Fibroblast of skin of left biceps (primary cell): ENCODE measurements at places on chromosomes 5 and 9.
A peak's percentile ranks its signal among the peaks of the same experiment; 100 is the strongest.

- no peak for DNase-seq
These were observed 379.6 kb upstream of the PRR16 start for GRCh38 chr5:120084543-120084870.

DNA sequence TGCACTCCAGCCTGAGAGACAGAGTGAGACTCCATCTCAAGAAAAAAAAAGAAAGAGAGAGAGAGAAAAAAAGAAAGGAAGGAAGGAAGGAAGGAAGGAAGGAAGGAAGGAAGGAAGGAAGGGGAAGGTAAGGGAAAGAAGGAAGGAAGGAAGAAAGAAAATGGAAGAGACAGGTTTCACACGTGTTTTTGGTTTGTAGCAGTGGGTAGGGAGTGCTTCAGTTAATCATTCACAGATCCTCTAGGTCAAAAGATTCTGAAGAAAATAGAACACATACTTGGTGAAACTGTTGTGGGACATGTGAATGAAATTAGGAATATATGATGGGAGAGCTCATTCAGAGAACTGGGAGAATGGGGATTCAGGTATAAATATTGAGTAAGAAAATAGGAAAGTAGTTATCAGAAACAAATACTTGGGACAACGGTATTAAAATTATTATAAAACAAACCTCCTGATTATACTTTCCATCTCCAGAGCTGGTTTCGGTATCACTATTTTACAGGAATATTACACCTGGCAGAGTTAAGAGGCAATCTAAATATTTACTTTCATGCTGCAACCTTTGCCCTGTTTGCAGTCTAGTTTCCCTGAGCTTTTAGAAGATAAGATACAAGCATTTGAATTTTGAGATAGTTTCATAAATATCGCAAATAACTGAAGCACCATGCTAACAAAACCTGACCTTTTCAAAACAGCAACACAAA, 37.2 kb downstream of the MARVELD2 start:
- DNase-seq: no peak

DNA sequence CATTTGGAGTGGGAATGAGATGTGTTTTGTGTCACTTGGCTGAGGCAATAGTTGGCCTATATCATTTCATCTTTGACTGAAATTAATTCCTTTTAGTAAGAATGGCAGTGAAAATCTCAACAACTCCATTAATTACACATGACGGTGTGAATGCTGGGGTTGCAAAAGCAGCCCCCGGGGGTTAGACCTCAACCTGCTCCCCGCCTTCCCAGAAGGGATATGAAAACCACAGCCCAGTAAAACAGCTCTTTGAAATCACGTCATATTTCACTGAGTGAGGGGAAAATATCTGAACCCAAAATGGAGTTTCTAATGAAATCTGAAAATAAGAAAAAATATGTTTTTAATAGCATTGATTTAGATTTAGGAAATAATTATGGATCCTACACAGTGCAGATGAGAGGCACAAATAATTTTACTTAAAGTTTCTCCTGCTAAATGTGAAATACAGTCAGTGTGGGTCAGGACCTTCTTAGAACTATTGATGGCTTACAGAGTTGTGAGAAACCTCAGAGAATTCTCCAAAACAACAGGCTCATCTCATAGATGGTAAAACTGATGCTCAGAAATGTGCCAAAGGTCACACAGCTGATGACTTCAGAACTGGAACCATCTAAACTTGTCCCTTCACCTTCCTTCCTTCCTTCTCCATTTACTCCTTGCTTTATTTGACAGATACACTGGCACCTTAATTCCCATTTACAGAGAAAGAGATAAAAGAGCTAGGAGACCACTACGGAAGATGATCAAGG, 96.5 kb downstream of the SPOCK1 start:
- no peak for DNase-seq

DNA sequence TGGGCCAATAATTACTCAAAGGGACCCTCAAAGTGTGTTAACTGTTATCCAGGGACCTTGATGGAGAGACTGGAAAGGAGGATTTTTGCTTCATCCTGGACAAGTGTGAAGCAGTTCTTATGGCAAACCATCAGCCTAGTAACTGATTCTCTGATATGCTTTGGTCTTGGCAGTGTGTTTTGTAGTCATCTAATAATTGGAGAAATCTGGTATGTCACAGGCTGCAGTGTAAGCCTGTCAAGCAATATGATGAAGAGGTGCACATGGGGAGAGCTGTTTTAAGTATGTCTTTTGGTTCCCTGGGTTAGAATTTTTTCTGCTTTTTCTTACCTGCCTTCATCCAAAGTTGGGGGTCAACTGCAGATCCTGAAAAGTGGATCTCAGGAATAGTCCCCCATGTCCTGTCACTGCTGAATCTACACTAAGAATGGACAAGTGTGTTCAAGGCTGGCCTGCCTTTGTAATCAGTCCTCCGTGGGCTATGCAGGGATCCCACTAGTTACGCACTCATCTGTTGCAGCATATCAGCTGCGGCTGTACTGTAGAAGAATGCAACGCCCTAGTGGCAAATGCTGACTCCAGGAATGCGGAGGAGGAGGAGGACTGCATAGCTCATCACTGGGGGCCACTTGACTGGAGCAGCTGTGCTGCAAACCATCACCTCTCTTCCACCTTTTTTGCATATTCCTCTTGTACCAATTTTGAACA, 1.9 kb downstream of the SPTAN1 start:
- peak; percentile 67 for DNase-seq

DNA sequence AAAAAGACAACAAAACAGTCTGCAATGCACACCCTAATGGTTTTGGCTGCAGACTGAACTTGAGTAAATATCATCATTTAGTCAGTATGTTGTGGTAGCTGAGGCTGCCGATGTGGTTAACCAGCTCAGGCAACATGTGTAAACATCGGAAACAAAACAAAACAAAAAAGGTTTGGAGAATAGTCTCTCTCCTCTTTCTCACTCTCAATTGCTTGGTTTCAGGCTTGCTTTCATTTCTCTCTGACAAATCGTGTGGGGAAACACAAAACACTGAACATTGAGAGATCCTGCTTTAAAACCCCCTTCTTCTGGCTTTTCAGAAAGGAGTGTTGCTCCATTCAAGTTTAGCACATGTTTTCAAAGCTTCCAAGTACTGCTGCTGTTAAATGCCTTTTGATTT, 453.3 kb downstream of the BNC2 start:
- peak; percentile 59 for DNase-seq

- DNase-seq: no peak
These were observed 33.8 kb downstream of the DMRT1 start for GRCh38 chr9:875119-875962.

GRCh38 chr9:26882154-26882553, 10.4 kb downstream of the CAAP1 start:
- no peak for DNase-seq

DNA sequence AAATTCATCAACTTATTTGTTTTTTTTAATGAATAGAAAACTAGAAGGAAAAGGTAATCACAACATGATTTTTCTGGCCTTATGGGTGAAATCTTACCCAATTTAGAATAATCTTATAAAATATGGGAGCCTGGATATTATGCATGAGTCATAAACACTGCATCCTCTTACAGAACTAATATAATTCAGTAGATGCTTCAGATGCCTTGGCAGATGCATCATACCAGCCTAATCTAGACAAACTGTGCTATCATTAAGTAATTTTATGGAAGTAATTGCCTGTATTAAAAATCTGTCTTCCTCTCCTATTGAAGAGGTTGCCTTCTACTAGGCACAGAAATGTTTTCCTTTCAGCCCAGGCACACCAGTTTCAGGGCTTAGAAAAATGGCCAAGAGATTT, 2384.6 kb upstream of the WWC1 start:
- DNase-seq: no peak

DNA sequence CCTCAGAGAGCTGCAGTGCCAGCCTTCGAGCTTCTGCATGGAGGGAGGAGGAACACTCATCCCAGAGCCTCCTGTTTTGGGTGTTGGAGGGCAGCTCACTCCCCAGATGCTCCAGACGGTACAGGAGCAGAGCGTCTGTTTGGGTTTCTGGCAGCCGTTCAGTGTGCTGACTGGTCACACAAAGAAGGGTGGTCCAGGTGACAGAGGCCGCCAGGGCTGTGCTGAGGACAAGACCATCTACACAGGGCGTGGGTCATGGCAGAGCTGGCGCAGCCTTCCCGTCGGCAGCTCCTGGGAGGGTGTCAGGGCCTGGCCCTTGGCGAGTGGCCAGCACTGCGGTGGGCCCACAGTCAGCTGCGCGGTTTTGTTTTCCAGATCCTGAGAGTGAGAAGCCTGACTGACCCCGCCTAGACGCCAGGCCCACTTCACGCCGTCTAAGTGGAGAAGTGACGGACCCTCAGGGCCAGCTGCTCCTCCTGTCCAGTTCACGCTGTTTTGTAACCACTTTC, 131.4 kb upstream of the FAM120A start:
- no peak for DNase-seq

- DNase-seq: no peak
These were observed 26.4 kb upstream of the PIK3R1 start for GRCh38 chr5:68189171-68189570.

DNA sequence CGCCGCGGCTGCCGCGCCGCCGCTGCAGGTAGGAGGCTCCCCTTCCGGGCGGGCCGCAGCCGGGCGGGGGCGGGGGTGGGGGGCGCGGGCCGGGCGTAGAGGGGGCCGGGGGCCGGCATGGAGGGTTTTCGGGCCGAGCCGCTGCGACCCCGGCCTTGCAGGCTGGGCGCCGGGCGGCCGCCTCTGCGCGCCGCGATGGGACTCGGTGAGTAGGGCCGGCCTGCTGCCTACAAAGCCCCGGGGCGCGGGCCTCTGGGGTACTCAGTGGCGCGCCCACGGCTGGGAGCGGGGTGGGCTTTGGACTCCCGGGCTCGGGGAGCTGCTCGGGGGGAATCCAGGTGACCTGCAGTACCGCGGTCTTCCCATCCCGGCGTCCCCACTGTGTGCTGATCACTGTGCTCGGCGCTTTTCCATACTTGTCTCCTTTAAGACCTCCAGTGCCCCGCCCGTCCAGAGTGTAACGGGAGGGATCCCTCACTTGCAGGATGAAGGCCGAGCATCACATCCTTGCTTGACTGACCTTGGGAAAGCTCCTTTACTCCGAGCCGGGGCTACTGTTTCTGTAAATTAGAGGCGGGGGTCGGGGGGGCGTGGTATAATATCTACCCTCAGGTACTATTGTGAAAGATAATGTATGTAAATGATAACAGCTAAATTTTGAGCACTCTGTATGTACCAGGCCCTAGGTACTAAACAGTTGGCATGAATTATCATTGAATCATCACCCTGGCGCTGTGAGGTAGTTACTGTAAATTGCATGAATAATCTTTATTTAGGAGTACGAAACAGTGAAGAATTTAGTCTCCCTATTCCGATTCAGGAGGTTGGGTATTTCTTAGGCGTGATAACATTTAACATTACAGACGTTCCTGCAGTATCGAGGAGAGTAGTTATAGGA, 672 bp downstream of the MSANTD3 start:
- DNase-seq: no peak

- DNase-seq: no peak
These were observed 31.9 kb downstream of the MORN5 start for GRCh38 chr9:122191584-122191983.

- no peak for DNase-seq
These were observed 130.0 kb downstream of the CACNA1B start for GRCh38 chr9:138007566-138007917.

GRCh38 chr5:101626572-101626971, 669.5 kb downstream of the SLCO4C1 start:
- DNase-seq: no peak

GRCh38 chr5:122390154-122390553, 78.1 kb downstream of the SNCAIP start:
- no peak for DNase-seq

- DNase-seq: peak; percentile 37
These were observed 44.5 kb upstream of the NR5A1 start for GRCh38 chr9:124551472-124552272.

DNA sequence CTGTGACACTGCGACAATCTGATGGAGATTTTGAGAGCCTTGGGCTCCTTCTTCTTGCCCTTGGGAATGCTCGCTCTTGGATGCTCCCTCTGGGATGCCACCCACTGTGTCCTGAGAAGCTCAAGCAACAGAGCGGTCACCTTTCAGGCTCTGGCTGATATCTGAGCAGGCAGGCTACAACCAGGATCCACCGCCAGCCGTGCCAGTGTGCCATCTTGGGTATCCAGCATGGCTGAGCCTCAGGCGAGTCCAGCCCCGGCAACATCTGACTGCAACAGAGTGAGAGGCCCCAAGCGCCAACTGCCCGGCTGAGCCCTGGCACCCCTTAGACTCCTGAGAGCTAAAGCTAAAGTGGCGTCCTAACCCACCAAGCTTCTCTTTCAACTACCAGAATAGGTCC, 202.1 kb downstream of the IRX2 start:
- no peak for DNase-seq

DNA sequence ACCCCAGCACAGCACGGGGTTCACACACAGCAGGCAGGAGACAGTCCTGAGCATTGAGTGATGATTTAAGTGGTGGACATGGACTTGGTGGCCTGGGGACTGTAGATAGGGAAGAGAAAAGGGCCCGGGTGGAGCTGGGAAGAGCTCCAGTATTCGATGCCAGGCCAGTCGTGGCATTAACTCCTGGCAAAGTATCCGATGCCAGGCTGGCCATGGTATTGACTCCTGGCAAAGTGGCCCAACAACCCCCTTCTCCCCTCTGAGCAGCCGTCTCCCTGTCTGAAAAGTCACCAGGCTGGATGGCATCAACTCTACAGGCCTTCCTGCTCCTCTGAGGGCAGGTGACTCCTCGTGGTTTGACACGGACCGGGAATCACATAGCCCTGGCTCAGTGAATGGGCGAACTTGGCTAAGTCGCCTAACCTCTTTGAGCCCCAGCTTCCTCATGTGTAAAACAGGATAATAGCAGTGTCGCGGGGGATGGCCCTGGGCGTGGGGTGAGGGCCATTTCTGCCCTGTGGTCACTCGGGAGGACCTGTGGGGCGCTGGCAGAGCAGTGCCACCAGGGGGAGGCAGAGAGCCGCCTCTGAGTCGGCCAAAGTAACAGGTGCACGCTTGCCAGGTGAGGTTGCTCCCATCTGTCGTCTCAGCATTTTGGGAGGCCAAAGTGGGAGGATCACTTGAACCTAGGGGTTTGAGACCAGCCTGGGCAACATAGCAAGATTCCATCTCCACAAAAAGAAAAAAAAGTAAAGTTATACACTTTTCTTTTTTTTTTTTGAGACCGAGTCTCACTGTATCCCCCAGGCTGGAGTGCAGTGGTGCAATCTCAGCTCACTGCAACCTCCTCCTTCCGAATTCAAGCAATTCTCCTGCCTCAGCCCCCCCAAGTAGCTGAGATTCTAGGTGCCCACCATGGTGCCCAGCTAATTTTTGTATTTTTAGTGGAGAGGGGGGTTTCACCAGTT, 5.7 kb upstream of the SEC16A start:
- DNase-seq: no peak

- DNase-seq: no peak
These were observed 110.1 kb upstream of the LRRTM2 start for GRCh38 chr5:138985256-138985655.

DNA sequence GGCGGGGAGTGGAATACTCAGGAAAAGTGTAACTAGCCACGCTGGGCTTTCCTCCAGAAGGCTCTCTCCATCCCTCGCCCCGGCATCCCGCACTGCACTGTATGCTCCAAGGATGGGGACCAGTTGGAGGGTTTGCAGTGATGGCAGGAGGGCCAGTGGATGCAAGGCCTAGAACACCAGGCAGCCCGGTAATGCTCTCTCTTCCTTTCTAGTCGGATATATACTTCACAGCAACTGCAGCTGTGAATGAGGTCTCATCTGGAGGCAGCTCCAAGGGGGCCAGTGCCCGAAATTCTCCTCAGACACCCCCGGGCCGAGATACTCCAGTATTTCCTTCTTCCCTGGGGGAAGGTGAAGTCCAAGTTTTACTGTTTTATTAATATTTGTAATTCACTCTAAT, 10.0 kb upstream of the SLC2A8 start:
- DNase-seq: no peak
